ENCODE measurements at places on chromosomes 1 and 21.

GRCh38 chr21:14879458-14879857, 185.3 kb downstream of the NRIP1 start:
- DNase-seq: no peak

DNA sequence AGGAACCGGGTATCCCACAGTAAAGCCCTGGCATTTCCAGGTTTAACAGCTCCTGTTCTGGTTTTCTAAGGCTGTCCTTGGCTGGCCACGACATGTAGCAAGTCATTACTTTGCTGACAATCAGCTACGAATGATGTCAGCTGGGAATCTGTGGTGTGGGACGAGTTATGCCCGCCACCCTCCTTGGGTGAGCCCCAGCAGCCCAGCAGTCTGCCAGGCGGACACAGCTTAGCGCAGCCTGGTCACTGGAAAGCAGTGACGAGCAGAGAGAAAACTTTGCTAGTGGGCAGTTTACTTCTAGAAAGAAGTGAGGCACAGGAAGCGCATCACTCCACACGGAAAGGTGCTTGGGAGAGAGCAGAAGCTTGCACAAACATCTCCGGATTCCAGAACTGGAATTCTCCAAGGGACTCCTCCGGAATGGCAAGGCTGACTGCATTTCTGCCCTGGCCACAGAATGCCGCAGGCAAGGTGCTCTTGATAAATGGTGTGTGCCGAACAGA, 15.5 kb upstream of the ZNF436 start:
- no peak for DNase-seq

- no peak for DNase-seq
Measured at GRCh38 chr1:12003762-12004161, 15.5 kb upstream of the MIIP start.

- peak; percentile 94 for DNase-seq
Measured at GRCh38 chr1:161165742-161166668, at the start of gene PPOX. TSS of gene PPOX (plus strand) at chr1:161166426. CDS start at chr1:161166848, 422 bp downstream.

- DNase-seq: no peak
Measured at GRCh38 chr1:65179148-65179547, 31.1 kb downstream of the AK4 start.

- no peak for DNase-seq
Measured at GRCh38 chr1:118974661-118975060, 13.5 kb downstream of the TBX15 start.

DNA sequence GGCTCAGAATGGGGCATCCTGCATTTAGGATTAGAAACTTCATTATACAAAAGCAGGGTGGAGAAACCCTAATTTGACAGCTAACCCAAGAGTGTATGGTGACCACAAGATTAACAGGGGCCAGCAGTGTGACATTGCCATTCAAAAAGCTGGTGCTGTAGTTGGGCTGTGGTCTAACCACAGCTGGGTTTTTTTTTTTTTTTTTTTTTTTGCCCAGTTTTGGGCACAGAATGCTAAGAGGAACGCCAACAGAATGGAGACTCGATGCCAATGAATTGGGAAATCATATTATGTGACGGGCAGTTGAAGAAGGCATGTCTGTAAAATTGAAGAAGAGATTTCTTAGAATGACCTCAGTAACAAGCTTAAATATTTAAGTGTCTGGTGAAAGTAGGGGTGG, 58.4 kb downstream of the NFIA start:
- no peak for DNase-seq

GRCh38 chr1:81304187-81304586, 496.5 kb upstream of the ADGRL2 start:
- DNase-seq: no peak

GRCh38 chr1:235326719-235327558, 1.0 kb downstream of the ARID4B start:
- no peak for DNase-seq

- no peak for DNase-seq
Measured at GRCh38 chr21:45721671-45722070, 78.1 kb downstream of the PCBP3 start.

- DNase-seq: no peak
Measured at GRCh38 chr1:231107600-231108326, 54.1 kb upstream of the TRIM67 start.

- DNase-seq: no peak
Measured at GRCh38 chr1:109248797-109249629, at the start of gene CELSR2. TSS of gene CELSR2 (plus strand) at chr1:109249539. CDS start at chr1:109250080, 541 bp downstream.

DNA sequence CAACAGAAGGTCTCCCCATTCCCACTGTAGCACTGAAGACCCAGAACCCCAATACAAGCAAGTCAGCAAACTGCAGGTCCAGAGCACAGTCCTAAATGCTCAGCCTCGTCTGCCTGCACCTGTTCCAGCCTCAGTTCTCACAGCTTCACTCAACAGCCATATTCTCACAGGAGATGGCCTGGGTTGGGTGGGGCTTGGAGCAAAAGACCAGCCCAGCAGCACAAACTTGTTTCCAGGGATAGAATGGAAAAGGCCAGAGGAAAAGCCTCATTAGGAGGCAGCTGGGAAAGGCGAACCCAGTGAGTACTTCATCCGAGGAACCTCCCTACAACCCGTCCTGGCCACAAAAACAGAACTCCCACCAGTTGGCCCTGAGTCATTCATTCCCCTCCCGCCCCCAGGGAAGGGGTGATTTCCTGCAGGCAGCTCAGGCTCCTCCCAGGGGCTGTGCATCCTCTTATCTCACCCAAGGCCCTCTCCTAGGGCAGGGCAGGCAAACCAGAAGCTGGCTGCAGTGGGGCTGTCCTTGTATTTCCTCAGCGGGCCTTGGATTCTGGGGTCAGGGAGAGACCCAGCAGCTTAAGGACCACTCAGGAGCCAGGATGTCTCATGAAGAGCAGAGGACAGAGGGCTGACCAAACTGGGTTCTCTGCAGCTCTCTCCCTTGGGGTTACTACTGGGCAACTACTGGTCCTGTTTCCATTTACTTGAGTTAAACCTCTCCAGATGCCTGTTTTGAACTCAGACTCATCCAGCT, 7.4 kb upstream of the MPL start:
- DNase-seq: no peak

DNA sequence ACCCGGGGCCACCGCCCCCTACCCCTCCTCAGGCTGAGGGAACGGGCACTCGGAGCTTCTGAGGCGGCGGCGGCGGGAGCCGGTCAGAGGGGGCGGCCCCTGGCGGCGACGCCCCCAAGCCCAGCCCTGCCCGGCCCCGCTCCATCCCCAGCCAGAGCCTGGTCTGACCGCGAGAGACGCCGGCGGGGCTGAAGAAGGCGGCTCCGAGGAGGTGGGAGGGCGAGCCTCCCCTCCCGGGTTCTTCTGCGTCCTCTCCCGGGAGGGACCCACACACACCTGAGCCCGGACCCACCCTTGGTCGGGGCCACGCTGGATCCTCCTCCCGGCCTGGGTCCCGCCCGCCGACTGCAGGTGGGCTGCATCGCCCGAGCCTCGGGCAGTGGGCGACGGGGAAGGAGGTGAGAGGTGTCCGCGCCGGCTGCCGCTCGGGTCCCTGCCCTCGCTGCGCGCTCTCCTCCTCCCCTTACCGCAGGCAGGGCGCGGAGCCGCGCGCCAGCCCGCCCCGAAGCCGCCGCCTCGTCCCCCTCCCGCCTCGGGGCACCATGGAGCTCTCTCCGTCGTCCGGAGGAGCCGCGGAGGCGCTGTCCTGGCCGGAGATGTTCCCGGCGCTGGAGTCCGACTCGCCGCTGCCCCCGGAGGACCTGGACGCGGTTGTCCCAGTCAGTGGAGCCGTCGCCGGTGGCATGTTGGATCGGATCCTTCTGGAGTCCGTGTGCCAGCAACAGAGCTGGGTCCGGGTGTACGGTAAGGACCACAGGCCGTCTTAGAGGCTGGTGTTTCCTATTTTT, at the start of gene RASAL2:
Gene RASAL2 (plus strand): TSS at position 154 of the 788 bp plus-strand sequence. CDS start 389 bp downstream, at position 543.
- DNase-seq: no peak

- DNase-seq: no peak
Measured at GRCh38 chr1:110057963-110058518, 12.4 kb downstream of the ALX3 start.

DNA sequence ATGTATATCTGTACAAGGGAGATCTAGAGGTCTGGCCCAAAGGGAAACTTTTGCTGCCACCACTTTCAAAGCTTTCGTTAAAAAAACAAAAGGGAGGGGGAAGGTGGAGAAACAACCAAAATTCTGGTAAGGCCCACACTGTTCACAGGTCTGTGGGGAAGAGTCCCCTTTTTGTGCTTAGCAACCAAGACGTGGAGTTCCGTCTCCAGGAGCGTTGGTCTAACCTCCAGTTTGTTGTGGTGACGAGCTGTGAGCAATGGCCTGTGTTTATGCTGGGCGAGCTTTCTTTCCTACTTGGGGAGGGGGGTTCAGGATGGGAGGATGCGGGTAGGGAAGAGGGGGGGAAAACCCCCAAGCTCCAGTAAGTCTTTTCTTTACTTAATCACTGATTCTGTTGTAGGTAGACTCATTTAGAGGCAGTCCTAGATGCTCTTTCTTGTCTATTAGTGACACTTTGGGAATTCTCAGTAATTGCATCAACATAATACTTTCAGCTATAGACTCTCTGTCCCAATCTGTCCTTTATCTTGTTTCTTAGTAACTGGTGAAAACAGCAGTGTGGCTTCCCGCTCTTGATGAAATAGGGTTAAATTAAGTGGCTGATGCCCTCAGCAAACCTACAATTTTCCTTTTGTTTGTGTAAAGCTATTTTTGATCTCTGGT, 1.5 kb downstream of the HIPK1 start:
- DNase-seq: no peak

GRCh38 chr1:182381962-182382819, 9.4 kb downstream of the GLUL start:
- DNase-seq: no peak

DNA sequence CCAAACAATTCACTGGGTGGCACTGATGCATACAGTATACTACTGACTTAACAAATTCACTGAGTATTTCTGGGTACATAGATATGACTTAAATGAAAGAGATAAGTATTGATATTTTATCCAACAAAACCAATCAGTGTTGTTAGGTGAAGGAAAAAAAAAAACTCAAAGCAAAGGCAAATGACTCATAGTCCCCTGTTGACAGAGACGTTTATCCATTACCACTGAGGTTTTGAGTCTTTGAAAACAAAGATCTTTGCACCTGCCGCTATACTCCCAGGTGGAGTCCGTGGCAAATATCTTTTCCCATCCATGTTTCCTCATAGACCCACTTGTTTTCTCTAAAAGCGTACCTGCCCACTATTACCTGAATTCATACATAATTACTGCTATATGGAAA, 18.4 kb downstream of the DYNLT5 start:
- no peak for DNase-seq

DNA sequence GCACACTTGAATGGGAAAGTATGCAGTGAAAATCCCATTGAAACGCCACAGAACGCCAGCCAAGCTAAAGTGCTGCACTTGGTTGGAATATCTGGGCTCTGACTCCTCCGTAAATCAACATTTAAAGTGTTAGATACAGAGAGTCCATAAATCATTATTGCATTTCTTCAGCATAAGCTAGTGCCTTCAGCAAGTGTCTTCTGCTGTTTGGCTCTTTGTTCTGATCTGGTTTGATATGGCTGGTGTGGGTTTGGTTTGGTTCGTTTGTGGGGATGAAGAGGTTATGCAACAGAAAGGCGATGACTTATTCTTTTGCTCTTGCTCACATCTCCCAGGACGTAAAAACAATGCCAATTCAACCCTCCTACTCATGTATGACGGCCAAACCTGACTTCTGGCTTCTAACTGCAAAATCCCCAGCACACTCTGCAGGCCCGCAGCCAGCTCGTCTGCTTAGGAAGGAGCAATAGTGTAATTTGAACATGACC, 121.8 kb upstream of the ERG start:
- DNase-seq: peak; percentile 42

DNA sequence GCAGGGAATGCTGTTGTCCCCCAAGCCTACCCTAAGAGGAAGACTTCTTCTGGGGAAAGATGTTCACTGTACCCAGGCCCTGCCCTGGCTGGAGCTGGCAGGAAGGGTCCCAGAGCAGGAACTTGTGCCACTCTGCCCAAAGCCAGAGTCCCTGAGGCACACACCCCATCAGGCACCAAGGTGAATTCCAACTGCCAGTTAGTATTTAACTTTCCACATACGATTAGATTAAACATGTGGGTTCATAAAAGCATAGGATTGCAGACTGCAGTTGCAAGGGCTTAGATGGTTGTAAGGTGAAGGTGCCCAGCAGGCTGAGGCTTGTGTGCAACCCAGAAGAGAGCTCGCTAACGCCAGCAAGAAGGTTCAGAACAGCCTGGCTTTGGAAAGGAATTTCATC, at the start of gene KCNE2:
Gene KCNE2 (plus strand): TSS at position 274 of the 400 bp plus-strand sequence. CDS start 6,473 bp downstream, outside the sequence.
- no peak for DNase-seq

DNA sequence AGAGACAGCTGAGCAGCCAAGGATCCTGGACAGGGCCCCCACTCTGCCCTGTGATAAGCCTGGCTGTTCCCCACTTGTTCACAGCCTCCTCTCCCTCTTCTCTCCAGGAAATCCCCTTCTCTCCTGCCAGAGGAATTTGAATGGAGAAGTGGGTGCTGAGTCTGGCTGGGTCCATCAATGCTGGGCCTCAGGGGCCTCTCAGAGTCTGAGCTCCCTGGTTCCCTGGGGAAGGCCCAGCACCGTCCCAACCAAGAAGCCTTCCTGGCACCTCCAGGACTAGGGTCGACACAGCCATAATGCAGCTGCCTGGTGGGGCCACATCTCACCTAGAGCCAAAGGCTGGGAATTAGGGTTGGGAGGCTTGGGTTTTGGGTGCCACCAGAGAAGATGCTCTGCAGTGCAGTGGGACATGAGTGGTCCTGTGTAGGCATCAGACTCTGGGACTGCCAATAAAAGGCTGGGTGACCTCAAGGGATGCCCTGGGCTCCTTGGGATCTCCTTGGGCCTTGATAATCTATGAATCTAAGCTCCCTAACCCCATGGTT, 2.5 kb downstream of the MYBPH start:
- no peak for DNase-seq

GRCh38 chr1:157407917-157408525, 144.3 kb downstream of the FCRL5 start:
- no peak for DNase-seq

DNA sequence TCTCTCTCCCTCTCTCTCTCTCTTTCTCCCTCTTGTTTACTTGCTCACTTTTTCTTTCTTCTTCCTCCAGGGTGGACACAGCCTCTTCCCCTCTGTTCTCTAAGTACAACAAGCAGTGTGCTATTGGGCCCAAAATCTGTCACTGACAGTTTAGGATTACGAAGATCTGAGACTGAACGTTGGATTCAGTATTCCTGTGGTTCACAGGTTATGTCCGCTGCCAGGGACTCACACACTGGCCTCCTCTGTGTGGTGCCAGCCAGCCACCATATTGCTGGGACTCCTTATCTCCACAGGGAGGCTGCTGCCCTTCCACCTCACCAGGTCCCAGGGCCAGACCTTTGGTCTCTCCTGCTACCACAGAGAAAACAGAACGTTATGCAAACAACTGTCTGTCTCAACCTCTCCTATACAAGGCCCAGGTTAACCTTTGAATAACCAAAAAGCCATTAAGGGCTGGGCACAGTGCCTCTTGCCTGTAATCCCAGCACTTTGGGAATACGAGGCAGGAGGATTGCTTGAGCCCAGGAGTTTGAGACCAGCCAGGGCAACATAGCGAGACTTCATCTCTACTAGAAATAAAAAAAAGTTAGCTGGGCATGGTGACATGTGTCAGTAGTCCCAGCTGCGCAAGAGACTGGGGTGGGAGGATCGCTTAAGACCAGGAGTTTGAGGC, 171.9 kb upstream of the RAB4A start:
- no peak for DNase-seq

- DNase-seq: no peak
Measured at GRCh38 chr1:76940571-76941335, 73.5 kb downstream of the ST6GALNAC5 start.
